ENCODE measurements at places on chromosomes 1 and 21.

DNA sequence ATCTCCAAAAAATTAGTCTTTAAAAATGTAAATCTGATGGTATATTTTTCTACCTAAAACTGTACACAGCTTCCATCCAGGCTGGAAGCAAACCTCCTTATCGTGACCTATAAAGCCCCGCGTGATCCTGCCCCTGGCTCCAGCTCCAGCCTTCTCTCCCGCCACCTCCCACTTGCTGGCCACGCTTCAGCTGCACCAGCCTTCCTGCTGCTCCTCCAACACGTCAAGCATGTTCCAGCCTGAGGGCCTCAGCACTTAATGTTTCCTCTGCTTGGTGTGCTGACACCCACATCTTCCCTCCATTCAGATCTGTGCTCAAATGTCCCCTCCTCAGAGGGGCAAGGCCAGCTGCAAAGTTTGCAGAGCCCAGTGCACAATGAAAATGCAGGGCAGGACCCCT lies 123.5 kb upstream of the MAGI3 start:
- no peak for DNase-seq

- DNase-seq: no peak
These were observed 9.2 kb downstream of the VANGL1 start for GRCh38 chr1:115650961-115651360.

DNA sequence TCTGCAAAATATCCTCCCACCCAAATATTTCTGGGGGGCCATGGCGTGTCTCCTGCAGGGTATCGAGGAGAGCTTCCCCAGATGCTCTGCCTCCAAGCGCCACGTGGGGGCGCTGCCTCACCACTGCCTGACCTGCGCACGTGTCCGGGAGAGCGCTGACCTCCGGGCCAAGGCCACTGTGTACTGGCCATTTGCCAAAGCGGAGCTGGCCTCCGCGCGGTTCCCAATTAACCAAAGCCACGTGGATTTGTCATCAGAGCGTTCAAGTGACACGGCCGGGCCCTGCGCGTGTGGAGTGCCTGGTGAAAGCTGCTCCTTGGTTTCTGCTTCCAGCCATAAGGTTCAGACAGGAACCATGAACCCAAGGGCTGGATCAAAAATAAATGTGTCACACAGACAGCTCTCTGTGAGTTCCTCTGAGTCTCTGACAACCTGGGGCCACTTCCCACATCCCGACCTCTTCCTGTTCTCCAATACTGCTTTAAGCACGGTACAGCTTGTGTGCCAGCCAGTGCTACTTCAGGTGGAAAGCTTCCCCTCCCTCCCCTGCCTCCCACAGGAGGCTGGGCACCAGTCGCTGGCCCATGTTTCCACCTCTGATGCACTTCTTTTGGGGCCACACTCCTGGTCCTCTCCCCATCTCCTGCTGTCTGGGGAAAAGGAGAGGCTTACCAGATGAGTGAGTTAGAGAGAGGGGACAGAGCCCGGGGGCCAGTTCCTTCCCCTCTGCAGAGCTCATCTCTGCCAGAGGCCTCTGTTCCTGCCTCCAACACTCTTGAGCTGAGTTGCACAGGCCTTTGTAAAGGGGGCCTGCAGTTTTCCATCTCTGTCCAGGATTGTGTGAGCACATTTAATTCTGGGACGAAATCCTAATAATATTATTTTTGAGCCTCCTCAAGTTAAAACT lies 26.1 kb downstream of the ZP4 start:
- peak; percentile 41 for DNase-seq

- DNase-seq: no peak
These were observed 72.2 kb upstream of the SELENON start for GRCh38 chr1:25727635-25728286.

- no peak for DNase-seq
These were observed 15.9 kb downstream of the PSEN2 start for GRCh38 chr1:226886122-226886901.

GRCh38 chr1:10078494-10078893 lies 45.7 kb downstream of the UBE4B start:
- DNase-seq: no peak

GRCh38 chr1:198632007-198632406 lies 6.8 kb upstream of the PTPRC start:
- DNase-seq: no peak

GRCh38 chr1:40806731-40807695 lies 23.4 kb downstream of the KCNQ4 start:
- no peak for DNase-seq

GRCh38 chr1:231431665-231432415 lies 9.8 kb upstream of the EGLN1 start:
- no peak for DNase-seq

DNA sequence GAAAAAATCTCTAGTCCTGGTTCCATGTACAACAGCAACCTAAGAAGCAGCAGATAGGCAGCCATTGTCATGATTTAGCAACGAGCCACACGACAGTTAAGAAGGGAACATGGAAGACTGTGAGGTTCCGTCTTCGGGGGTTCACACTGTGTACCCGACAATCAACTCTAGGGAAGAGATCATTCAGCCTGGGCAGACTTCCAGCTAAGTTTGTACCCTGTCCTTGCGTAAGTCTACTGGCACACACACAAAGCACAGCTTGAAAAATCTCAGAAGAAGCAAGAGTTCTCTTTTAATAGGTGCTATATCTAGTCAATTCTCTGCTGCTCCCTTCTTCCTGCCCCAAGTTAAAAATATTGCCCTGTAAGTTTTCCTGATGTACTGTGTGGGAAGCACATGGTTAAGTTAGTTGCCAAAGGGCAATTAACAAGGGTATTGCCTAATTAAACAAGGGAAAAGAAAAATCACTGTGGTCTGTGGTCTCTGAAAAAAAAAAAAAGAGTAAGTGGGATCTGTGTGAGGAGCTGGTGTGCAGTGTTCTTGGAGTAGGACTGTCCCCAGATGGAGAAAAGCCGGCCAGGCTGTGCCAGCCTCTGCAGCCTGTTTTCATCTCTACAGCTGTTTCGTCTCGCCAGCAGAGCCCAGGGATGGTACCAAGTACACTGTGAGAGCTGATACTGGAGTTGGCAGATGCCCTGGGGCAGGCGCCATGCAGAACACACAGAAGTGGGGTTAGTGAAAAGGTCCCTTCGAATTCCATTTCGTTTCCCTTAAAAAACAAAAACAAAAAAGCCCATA lies 6.4 kb upstream of the MYBPHL start:
- no peak for DNase-seq

- DNase-seq: peak; percentile 80
These were observed 16.6 kb downstream of the RHBG start for GRCh38 chr1:156385534-156386031.

DNA sequence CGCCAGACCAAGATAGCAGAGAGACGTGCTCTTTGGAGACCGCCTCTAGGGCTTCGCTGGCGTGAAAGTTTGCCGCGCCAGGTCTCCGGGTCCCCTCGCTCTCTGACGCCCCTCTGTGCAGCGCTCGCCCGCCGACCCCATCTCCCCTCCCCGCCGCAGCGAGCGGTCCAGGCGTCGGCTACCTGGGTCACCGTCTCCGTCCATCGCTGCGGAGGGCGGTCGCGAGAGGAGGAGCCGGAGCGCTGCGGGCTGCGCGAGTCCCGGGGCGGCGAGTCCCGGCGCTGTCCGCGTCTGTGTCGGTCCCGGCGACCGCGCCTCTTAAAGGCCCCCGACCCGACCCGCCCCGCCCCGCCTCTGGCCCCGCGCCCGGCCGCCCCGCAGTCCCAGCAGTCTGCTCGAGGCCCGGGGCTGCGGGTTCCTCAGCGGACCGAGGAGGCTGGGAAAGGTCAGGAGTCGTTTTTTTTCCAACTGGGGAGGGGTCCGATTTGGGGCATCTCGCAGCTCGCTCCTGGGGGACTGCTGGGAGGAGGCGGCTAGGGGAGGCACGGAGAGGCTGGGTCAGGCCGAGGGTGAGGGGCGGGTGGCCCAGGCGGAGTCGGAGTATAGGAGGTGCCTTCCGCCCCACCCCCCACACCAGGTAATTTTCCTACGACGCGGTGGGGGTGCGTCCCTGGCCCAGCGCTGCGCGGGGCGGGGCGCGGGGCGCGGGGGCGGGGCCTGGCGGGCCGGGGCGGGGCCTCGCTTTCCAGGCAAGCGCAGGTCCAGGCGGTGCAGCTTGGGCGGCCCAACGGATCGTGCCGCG lies at the start of the genes FBXO2 and FBXO44:
FBXO2 (minus strand) TSS at position 293 of the 802 bp plus-strand sequence; CDS start at position 204, 89 bp downstream.
FBXO44 (plus strand) TSS at position 741 of the 802 bp plus-strand sequence. CDS start 959 bp downstream, outside the sequence.
- DNase-seq: peak; percentile 70

- DNase-seq: no peak
These were observed 6.9 kb upstream of the PLA2G2D start for GRCh38 chr1:20126041-20126805.

DNA sequence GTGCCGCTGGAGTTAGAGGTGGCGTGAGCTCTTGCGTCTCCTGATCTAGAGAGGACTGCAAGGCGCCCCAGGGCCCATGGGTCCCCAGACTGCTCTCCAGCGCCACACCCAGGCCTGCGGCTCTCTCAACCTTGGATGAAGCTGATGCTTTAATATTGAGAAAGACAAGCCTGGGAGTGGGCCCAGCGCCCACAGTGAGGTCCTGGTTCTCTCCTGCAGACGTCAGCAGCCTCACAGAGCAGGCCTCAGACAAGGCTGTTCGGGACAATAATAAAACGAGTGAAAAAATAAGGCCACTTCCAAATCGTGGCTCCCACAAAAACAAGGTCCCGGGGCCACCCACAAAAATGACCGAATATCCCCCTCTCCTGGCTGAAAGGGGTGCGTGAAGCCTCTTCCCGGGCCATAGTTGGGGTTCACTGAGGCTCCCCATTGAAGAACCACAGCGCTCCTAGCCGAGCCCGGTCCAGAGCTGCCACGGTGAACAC lies 6.0 kb upstream of the DNMT3L start:
- no peak for DNase-seq

DNA sequence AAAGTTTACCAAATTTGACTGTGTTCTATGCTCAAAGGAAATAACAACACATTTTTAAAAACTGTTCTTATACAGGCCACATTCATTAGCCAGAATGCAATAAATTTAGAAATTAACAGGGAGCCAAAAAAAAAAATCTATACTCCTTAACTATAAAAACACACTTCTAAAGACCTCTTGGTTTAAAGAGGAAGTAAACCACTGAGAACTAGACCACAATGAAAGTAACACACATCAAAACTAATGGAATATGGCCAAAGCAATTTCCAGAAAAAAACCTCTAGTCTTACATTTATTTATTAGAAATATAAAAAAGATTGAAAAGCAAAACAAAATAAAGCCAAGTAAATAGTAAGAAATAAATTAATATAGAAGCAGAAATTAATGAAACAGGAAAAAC lies 48.9 kb upstream of the GADD45A start:
- no peak for DNase-seq

GRCh38 chr1:207101720-207102119 lies 2.3 kb upstream of the C4BPA start:
- DNase-seq: no peak

- peak; percentile 67 for DNase-seq
These were observed 4.2 kb downstream of the HHAT start for GRCh38 chr1:210332719-210333398.

DNA sequence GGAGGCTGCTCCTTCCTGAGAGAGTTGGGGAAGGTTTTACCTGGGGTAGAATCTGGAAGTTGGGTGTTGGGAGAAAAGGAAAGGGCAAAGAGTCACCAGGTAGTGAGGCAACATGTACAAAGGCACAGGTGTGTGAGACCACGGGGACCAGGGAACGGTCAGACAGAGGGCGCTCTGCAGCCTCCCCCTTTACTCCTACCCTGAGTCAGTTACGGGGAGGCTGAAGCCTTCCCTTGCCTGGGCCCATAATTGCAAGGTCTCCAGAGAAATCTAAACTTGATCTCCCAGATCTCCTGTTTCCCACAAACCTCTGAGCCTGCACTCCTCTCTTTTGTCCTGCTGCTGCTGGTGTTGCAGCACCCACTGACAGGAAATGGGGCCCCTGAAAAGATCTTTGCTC lies 22.0 kb downstream of the CCN1 start:
- no peak for DNase-seq

GRCh38 chr1:207805841-207806421 lies 54.1 kb downstream of the CD46 start:
- DNase-seq: no peak

DNA sequence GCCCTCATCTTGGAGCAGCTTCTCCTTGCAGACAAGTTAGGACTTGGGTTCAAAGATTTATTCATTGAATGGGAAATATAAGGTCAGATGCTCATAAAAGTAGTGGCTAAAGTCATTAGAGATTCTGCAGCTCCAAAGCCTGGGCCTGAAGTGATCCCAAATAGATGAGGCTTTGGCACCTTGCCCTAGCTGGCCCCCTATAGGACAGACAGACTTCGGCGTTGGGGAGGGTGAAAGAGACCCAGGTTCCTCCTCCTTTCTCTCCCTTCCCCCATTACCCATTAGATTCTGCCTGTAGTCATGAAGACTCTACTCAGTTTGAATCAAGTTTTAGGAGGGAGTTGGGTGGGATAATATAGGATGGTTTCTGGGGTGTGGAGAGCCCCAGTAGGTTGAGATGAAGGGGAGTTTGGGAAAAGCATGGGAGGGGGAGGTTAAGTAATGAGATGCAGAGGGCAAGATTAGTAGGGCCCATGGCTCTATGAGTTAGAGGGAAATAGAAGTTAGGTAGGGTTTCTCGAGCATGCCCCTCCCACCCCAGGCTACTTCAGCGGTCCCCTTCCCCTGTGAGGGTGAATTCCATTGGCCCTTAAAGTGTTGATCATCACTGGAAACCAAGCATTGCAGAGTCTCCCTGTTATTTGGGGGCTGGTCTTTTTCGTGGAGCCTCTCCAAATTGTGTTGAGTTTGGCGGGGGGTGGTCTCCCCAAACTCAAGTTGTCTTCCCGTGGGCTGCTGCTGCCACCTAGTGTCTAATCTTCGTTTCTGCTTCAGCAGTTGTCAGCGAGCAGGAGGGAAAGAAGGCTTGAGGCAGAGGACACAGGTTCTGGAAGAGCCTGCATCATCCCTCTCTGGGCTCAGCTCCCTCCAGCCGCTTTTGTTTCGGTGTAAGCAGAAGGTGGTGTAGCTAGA lies 2.1 kb upstream of the AHDC1 start:
- DNase-seq: peak; percentile 79

GRCh38 chr1:145751491-145752037 lies 32.3 kb downstream of the CD160 start:
- DNase-seq: no peak

- DNase-seq: no peak
These were observed 14.4 kb upstream of the AKR1A1 start for GRCh38 chr1:45535988-45536766.

DNA sequence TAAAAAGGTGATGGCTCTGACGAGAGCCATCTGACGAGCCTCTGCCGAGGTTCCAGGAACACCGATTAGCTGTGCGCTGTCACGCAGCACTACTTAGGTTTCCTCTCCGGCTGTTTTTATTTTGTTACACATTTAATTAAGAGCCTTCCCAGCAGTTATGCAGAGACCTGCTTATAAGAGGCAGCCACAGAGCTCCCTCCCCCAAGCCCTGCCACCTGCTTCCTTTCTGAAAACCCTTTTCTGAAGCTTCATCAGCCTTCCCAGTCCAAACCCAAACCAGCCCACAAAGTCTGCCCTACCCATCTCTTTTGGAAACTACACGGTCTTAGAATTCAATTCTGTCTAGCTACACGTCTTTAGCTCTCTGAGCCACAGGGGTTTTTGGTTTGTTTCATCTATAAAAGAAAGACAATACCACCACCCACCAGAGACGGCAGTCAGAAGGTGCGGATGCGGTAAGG lies 49.1 kb downstream of the ERI3 start:
- peak; percentile 42 for DNase-seq

- no peak for DNase-seq
These were observed 1.1 kb downstream of the KIF21B start for GRCh38 chr1:201022493-201022819.
